Fibroblast of upper back skin (primary cell): ENCODE measurements at places on chromosomes 5 and 9.

DNA sequence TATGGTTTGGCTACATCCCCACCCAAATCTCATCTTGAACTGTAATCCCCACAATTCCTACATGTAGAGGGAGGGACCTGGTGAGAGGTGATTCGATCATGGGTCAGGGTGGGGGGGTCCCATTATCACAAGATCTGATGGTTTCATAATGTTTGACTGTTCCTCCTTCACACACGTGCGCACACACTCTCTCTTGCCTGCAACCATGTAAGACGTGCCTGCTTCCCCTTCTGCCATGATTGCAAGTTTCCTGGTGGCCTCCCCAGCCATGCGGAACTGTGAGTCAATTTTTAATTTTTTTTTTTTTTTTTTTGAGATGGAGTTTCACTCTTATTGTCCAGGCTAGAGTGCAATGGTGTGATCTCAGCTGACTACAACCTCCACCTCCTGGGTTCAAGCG is 27.0 kb downstream of the FAM169A start:
- DNase-seq = no peak

DNA sequence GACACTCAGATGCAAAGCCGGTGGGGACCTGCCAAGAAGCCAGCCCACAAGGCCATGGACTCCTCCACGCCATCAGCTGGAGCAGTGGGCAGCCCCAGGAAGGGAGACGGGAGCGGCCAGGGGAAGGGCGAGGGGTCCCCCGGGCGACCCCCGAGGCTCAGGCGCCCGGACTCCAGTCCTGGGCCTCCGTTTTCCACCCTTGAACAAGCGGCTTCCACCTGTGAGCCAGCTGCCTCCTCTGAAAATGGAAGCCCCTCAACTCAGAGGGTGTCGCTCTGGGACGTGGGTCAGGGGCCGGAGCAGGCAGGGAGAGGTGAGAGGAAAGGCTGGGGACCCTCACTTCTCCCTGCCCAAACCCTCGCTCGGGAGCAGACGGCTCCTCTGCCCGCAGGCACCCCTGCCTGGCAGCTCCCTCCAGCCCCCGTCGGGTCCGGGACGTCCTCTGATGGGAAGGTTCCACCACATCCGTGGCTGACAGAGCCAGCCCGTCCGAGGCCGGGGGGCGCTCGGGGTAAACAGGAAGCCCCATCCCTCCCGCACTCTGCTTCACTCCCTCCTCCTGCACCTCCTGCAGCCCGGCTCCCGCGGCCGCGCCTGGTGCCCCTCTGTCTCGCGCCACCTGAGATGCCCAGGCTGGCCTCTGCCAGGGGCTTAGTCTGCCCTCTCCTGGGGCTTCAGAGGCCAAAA is 3.7 kb upstream of the EGFL7 start:
- DNase-seq = no peak

GRCh38 chr5:151461312-151461711 is 13.9 kb downstream of the SLC36A1 start:
- DNase-seq = no peak

GRCh38 chr5:32710550-32711361 is at the start of gene NPR3:
Gene NPR3 (plus strand): TSS chr5:32711321. CDS start chr5:32711777, 456 bp downstream.
- peak; percentile 52 for DNase-seq

DNA sequence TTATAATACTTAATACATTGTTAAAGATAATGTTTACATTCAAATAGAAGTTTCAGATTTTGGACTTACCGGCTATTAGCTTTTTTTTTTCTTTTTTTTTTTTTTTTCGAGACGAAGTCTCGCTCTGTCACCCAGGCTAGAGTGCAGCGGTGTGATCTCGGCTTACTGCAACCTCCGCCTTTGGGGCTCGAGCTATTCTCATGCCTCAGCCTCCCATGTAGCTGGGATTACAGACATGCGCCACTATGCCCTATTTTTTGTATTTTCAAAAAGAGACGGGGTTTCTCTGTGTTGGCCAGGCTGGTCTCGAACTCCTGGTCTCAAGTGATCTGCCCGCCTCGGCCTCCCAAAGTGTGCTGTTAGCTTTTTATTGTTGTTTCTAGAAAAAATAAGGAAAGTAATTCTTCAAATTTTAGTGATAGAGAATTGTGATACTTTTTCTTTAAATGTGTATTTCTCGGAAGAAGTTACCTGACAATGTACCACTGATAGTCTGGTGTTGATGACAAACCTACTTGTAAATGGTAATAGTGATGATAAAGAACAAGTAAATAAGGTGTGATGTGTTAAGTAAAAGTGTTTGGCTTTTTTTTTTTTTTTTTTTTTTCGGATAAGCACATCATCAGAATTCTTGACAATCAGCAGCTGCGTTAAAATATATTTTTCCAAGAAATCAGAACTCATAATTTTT is 2.7 kb downstream of the CDC42SE2 start:
- DNase-seq = no peak

GRCh38 chr9:105282870-105283621 is 38.6 kb downstream of the SLC44A1 start:
- no peak for DNase-seq

- peak; percentile 87 for DNase-seq
Measured at GRCh38 chr5:57447658-57448057, 35.0 kb downstream of the ACTBL2 start.

GRCh38 chr9:96417661-96418082 is 498 bp downstream of the ZNF367 start:
- no peak for DNase-seq

GRCh38 chr9:136847088-136847825 is 2.0 kb upstream of the PHPT1 start:
- DNase-seq = peak; percentile 80

- DNase-seq = peak; percentile 99
Measured at GRCh38 chr5:126354012-126354857, 69.0 kb upstream of the GRAMD2B start.

DNA sequence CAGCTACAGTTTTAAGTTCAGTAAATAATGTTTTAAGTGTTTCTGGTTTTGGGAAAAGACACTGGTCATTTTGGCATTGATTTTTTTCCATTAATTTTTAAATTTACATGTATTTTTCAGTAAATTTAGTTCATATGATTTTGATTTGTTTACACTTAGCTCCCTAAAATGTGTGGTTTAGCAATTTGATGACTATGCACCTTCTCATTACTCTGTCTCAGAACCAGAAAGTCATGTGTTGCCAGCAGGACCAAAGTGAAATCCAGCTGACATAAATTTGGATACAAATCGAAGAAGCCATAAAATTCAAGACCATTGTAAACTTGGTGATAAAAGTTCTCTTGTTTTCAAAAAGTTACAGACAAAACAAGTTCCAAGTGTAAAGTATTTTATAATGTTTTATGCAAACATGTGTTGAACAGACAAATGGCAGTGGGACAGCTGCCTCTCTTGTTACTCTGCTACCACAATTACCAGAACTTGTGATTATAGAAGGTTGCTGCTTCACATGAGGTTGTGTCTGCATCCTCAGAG is 354.8 kb downstream of the NR2F1-AS1 start:
- DNase-seq = no peak

DNA sequence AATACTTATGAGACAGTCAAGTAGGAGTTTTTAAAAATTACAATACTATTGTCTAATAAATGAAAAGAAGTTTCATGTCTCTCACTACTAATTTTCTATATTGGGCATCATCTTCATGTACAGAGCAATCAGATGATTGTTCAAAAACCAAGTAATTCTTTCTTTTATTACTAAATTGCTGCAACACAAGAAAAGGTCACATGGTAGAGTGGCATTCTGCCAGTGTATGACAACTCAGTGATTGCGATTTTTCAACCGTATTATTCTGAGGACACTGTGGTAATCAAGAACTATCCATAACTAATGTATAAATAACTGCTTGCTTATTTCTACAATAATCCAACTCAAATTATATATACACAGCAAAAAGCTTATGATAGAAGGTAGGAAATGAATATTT is 96.7 kb upstream of the GRHPR start:
- no peak for DNase-seq

GRCh38 chr5:148403344-148403743 is 19.6 kb downstream of the FBXO38 start:
- no peak for DNase-seq

DNA sequence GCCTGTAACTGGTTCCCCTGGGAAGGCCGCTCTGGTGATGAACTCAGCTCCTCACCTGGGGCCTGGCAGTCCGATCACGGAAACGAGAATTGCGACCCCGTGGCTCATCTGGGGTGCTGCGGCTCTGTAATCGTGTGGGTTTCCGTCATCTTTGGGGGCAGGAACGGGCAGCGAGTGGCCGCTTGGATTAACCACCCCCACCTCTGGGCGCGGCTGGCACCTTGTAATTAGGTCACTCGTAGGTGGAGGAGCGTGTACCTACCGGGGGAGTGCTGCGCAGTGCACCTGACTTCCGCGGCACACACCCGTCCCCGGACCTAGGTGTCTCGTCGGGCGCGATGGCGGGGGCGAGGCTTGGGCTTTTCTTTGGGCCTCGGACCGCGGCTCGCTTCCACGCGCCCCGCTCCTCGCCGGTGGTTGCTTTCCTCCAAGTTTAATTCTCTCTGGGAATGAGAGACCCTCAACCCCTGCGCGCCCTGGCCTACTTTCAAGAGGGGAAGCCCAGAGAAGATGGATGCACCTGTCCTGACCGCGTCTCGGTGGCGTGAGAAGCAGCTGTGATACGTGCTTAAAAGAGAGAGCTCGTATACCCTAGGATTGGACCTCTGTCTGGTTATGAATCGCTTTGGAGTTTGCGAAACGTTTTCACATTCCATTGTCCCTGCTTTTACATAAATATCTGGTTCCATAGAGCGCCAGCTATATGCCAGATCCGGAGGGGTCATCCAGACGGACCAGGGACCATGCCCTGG is 744 bp upstream of the PPP2CA start:
- peak; percentile 13 for DNase-seq

DNA sequence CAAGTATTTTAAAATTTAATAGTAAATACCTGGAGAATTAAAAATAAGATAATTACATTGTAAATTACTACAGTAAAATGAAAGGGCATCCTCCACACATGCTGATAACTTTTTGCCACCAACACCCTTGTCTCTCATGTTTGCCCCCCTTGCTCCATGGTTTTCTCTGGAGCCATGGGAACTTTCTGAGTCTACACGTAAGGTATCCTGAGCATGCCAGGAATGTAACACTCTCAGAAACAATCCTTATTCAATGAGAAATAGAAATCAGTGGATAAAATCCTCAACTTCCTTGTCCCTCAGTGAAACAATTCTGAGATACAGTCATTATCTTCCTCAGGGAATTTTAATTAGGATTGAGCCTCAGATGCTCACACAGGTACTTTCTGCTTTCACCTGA is 108.9 kb downstream of the IZUMO3 start:
- DNase-seq = peak; percentile 46

DNA sequence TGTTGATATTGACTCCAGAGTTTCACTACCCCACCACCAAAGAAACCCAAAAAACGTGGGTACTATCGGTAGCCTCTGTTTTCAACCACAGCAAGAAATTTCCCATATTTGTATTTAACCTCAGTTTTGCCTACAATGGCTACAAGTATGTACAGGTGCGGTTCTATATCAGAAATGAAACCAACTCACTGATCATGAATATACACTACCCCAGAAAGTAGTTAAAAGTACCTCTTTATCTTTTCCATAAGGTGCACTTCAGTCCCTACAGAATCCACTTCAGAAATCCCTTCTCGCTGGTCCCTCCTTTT is 140.6 kb upstream of the SLC12A2 start:
- DNase-seq = no peak

GRCh38 chr5:88682131-88682530 is 200.9 kb downstream of the MEF2C start:
- no peak for DNase-seq

DNA sequence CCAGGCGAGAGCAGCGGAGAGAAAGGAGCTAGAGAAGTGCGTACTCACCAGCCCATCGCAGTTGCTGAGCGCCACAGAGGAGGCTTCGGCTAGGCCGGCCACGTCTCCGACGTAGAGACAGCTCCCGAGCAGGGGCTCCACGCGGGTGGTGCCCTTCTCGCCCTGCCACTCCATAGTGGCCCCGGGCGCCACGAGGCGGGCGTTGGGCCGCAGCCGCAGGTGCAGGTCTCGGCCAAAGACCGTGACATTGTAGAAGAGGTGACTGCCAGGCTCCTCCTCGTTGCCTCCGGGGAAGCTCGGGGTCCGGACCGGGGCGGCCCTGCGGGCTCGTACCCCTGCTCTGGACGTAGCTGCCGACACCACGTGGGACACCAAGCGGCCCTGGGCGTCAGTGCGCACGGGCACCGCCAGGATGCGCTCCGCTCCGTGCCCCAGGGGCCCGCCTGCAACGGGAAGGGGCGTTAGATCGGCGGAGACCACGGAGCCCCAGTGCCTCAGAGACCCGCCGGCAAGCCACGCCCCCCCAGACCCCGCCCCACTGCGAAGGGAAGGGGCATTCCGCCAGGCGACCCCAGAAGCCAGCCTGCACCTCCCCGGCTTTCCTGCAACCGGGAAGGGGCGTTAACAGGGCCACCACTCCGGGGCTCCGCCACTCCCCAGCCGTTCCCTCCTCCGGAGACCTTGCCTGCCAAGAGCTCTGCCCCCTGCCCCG is 1.4 kb downstream of the ADAMTS2 start:
- DNase-seq = peak; percentile 32

GRCh38 chr5:132771503-132771998 is 5.5 kb downstream of the SEPTIN8 start:
- peak; percentile 65 for DNase-seq

DNA sequence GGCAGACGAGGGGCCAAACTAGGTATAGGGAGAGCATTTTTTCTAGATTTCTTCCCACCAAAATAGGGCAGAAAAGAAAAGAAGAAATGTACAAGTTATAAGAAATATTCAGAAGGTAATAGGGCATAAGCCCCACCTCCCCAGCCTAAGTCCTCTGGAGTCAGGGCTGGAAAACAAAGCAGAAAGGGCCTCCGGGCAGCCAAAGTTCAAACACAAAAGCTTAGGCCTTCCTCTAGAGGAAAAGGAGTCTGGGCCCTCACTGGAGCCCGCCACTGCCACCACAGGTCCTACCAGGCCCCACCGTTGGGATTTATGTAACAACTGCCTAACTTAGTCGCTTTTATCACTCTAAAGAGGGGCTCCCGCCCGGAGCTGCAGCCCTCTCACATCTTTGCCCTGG is 27.6 kb downstream of the TBC1D2 start:
- no peak for DNase-seq

DNA sequence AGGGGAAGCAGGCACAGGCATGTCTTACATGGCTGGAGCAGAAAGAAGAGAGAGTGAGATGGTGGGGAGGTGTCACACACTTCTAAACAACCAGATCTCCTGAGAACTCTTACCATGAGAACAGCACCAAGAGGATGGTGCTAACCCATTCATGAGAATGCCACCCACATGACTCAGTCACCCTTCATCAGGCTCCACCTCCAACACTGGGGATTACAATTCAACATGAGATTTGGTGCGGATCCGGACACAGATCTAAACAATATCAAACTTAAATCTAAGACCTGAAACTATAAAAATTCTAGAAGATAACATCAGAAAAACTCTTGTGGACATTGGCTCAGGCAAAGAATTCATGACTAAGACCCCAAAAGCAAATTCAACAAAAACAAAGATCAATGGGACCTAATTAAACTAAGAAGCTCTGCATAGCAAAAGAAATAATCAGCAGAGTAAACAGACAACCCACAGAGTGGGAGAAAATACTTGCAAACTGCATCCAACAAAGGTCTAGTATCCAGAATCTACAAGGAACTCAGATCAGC is 65.4 kb downstream of the SPATA31C2 start:
- DNase-seq = no peak
